Skeletal muscle cell (primary cell): ENCODE measurements at places on chromosomes 1 and 21.

DNA sequence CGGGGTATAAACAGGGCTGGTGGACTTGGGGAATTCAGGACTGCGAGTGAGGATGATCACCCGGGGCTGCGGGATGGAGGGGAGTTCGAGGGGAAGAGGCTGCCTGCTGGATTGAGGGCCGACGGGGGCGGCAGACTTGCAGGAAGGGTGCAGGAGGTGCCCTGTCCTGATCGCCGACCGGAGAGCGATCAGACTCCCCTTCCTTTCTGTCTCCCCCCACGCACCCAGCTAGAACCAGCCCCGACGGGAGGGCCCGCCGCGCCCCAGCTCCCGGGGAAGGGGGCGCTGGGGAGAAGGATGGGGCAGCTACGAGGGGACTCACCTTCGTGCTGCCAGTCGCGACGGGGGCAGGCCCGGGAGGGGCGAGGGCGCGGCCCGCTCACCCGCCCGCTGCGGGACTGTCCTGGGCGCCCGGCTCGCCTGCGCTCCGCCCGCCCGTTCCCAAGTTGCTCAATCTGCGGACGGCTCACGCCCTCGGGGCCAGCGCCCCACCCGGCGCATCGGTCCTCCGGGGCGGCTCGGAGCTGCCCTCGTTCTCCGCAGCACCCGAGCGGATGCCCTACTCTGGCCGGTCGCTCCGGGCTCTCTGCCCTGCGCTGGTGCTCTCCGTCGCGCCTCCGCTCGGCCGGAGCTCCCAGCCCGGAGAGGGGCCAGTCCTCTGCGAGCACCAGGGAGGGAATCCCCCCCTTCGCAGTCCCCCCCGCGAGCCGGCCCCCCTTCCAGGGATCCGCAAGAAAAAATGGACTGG, at the start of gene RSPO1:
RSPO1 (minus strand) TSS at position 649 of the 748 bp plus-strand sequence. CDS start 5,231 bp downstream, outside the sequence.
- DNase-seq = no peak

DNA sequence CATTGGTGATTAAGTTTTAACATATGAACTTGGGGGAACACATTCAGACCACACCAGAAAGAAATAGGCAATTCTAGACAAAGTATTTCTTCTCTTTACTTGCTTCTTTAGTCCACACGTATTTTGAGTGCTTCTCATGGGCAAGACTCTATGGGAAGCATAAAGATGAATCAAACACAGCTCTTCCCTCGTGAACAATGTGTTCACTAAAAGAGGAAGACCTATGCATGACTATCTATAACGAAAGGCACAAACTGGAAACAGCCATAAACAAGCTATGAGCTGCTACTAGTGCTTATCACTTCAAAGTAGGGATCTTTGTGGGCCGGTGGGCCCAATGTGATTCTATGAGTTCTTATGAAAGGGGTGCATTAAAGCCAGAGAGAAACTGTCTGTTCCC, 53.0 kb upstream of the PRDX6 start:
- DNase-seq = no peak

GRCh38 chr1:8408151-8408839, 90.4 kb downstream of the SLC45A1 start:
- peak; percentile 83 for DNase-seq

- no peak for DNase-seq
Observed at GRCh38 chr1:151156515-151156819, at the start of gene TNFAIP8L2. TNFAIP8L2 (plus strand) TSS chr1:151156649; CDS start chr1:151158698, 2,049 bp downstream.

DNA sequence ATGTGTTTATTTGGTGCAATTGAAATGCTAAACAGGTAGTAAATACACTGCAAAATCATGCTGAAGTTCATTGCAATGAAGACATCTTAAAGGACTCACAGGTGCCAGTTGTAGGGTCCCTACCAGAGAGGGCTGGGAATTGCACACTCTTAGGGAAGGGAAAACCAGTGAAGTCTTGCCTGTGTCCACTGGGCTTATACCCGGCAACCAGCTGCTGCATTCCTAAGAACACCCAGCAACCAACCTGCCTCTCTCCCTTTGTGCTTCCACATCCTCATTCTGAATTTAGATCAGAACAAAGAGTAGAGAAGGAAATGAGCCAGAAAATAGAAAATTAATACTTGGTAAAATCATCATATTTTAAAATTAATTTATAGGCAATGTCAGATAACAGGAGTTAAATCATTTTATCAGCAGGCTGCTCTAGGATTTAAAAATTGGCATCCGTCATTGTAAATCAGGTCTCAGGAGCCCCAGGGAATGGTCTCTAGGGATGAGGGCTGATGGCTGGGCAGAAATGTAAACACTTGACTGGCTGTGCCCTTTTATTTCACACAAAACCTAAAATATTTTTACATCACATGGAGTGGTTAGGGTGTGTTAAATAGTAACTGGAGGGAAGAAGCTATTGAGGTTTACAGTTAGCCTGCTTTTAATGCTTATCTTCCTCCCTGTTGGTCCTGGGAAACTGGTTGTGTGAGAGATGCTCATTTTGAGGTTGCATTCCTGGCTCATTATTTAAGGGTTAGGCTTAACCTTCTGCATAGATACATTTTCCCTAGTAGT, 31.3 kb downstream of the PTGFRN start:
- DNase-seq = no peak

DNA sequence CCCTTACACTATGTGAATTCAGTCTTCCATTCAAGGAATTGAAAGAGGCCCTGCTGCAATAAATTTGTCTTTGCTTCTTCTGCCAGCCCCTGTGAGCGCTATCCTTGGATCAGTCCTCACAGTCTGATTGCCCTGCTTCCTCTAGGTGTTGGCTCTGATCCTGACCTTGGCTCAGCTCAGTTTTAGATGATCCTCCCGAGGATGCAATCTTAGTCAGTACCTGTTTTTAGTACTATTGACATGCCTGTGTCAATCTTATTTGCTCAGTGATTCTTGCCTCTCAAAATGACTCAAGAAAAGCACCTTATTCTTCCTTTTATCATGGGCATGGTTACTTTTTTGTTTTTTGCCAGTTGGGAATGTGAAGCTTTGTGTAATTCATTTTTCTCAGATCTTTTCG, 101.4 kb upstream of the KCNK1 start:
- no peak for DNase-seq

- no peak for DNase-seq
Observed at GRCh38 chr1:247494767-247495166, 36.9 kb upstream of the OR2B11 start.

GRCh38 chr1:87061742-87062156, 147.3 kb downstream of the HS2ST1 start:
- DNase-seq = no peak

- DNase-seq = no peak
Observed at GRCh38 chr1:181557313-181557712, 74.0 kb downstream of the CACNA1E start.

DNA sequence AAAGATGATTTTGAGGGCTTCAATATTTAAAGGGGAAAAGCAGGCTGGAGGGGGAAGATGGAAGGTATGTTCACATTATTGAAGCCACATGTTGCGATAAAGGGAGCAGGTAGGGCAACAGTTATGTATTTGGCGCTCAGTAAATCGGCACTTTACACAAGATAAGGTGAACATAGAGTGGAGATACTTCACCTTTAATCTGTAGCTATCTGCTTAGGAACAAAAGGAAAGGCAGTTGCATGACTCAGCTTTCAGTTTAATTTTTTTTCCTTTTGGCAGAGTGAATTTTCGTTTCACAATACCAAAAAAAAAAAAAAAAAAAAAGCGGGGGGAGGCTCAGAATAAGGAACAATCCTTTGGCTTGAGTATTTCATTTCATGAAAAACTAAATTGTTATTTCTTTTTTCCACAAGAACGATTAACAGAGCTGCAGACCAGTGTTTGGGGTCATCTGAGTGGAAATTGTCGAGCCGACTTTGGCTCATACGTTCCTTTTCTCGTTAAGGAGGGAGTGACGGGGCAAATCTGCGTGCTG, 1.1 kb upstream of the COQ8A start:
- no peak for DNase-seq

GRCh38 chr1:15994590-15995351, 9.3 kb upstream of the SRARP start:
- DNase-seq = no peak

DNA sequence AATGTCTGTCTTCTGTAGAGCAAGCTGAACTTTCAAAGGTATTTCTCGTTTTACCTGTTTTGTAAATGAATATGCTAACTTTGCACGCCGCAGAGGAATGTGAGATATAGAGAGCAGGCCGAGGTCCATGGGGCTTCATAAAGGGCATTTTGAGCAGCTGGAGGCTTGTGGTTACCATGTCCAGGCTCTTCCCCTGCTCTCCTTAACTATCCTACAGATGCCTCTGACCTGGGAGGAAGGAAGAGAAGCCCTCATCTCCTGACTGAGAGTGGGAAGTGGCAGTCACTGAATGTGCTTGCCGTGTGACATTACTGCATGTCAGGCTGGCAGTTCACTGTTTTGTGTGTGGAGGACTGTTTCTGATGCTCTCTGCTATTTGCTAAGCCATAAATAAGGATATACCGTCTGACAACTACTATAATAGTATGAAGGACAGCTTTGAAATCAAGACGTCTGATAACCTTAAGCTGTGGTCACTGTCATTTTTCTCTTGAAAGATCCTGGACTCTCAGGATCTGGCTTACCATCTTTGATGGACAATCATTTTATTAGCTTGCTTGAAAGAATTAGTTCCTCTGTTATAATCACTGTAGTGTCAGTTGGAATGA, 92.2 kb downstream of the DYRK1A start:
- no peak for DNase-seq

GRCh38 chr1:218266356-218266755, 18.7 kb upstream of the RRP15 start:
- DNase-seq = peak; percentile 66

- no peak for DNase-seq
Observed at GRCh38 chr1:89553157-89553556, 28.5 kb downstream of the LRRC8B start.

- DNase-seq = peak; percentile 58
Observed at GRCh38 chr1:155981266-155982088, 3.1 kb upstream of the ARHGEF2 start.

GRCh38 chr1:31663622-31664452, 19.2 kb upstream of the PEF1 start:
- DNase-seq = no peak

- no peak for DNase-seq
Observed at GRCh38 chr1:172640111-172640510, 18.8 kb upstream of the FASLG start.

GRCh38 chr1:193408782-193409293, 222.4 kb upstream of the B3GALT2 start:
- peak; percentile 64 for DNase-seq
